ENCODE measurements at places on chromosomes 13 and 19.

GRCh38 chr19:27729332-27729731 lies 1483.6 kb downstream of the UQCRFS1 start:
- DNase-seq: no peak

- DNase-seq: no peak
Observed at GRCh38 chr13:88063741-88064140, 392.6 kb downstream of the SLITRK5 start.

GRCh38 chr19:16542045-16542909 lies at the start of gene CHERP:
CHERP (minus strand) TSS chr19:16542437; CDS start chr19:16542378, 59 bp downstream.
- peak; percentile 96 for DNase-seq

- DNase-seq: no peak
Observed at GRCh38 chr13:79995334-79995733, 345.6 kb downstream of the SPRY2 start.

GRCh38 chr19:2739602-2740313 lies at the start of gene SLC39A3:
SLC39A3 (minus strand) TSS chr19:2740017; CDS start chr19:2737257, 2,760 bp downstream.
- peak; percentile 99 for DNase-seq

GRCh38 chr19:3537438-3538240 lies 1.3 kb upstream of the TEKTIP1 start:
- no peak for DNase-seq

DNA sequence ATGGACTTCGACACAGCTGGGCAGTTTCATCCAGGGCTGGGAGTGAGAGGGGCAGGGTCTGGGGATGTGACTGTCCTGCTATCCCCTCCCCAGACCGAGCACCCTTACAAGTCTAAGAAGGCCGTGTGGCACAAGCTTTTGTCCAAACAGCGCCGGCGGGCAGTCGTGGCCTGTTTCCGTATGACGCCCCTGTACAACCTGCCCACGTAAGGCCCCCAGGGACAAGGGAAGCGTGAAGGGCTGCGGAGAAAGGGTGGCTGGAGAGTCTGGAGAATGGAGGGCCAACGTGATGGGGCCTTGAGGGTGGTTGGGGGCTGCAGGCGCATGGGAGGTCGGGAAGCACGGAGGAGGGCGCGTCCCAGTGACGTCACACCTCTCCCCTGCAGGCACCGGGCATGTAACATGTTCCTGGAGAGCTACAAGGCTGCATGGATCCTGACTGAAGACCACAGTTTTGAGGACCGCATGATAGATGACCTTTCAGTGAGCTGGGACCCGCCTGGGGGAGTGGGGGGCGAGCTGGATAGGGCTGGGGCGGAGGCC lies 89.5 kb downstream of the MAP4K1 start:
- DNase-seq: no peak

DNA sequence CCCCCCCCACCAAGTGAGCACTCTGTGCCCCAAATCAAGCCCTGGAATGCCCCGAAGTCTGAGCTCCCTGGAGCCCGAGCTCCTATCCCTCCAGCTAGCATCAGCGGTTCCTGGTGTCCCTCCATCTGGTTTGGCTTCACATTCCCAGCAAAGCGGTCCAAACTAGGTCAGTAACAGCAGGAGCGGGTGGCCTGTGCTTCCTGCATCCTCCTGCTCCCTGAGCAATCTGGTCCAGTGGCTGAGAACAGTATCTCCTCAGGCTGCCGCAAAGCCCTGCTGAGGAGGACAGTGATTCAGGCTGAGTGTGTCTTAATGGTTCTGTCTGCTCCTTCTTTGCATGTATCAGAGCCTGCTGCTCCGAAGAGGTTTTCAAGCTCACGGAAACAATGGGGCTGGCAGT lies 25.9 kb downstream of the RASL11A start:
- no peak for DNase-seq

Measured in stimulated activated naive CD8-positive, alpha-beta T cell treated with anti-CD3 and anti-CD28 coated beads, Interleukin-15, Interleukin-2, amounts not matched to agents 100 U/mL and 50 U/mL, for 24 hours (primary cell).